ENCODE measurements at places on chromosomes 1 and 21.

GRCh38 chr1:233523047-233523446, 90.9 kb upstream of the KCNK1 start:
- DNase-seq = no peak

DNA sequence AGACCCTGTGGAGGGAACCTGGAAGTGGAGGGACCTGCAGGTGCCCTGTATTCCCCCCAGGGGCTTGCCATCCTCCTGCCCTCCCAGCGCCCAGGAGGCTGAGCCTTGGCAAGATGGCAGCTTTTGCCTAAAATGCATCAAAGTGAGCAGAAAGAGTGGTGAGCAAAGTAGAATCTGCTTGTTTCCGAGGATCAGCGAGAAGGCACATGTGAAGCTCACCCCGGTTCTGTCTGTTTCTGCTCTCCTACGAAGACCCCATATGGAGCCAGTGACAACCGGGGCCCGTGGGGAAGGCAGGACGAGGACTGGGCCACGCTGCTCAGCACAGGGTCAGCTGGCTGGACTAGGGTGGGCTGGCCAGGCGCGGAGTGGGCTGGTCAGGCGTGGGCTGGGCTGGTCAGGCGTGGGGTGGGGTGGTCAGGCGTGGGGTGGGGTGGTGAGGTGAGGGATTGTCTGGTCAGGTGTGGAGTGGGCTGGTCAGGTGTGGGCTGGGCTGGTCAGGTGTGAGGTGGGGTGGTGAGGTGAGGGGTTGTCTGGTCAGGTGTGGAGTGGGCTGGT, 5.2 kb upstream of the FNDC10 start:
- DNase-seq = no peak

- DNase-seq = no peak
Observed at GRCh38 chr21:43308101-43308814, 118.7 kb downstream of the SIK1 start.

DNA sequence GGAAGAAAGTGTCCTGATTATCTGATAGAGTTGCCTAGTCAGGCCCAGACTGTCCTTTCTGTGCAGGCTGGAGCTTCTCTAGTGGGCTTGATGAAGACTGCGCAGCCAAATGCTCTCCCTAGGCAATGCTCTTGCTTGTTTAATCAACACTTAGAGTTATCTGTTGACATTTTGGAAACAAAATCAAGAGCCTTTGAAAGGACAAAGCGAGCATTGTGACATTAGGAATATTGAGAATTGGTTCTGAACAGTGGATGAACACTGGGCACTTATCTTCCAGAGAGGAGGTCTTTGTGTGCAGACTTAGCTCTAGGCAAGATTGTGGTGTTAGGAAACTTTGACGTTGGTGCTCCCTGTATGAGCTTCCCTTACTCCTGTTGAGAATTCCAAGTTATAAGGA, 94.5 kb downstream of the DNTTIP2 start:
- DNase-seq = no peak

DNA sequence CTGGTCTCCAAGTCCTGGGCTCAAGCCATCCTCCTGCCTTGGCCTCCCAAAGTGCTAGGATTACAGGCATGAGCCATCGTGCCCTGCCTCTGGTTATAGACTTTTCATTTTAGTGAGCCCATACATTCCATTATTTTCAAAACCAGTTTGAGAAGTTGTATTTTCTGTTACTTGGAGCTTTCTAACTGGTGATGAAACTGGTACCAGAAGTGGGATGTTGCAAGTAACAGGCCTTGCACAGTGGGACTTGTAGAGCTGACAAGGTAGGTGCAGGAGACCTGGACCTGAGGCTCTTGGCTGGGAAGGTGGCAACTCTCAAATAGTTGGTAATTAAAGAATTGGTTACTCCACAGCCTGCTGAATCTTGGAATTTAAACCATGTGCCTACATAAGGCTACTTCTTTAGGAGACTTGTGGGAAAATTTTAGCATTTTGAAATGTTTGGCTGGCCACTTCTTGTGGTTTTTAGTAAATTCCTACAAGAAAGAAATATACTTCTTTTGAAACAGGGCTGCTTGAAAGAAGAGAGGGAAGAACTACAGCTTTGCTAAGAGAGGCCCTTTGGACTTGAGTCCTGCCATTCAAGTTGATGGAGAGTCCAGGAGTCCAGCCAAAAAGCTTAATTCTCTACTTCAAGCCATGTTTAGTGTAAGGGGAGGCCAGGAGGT, 9.8 kb upstream of the ALPL start:
- no peak for DNase-seq

- no peak for DNase-seq
Observed at GRCh38 chr1:11693024-11693590, 1.6 kb downstream of the DRAXIN start.

GRCh38 chr1:233482388-233482787, 131.5 kb upstream of the KCNK1 start:
- DNase-seq = no peak

- no peak for DNase-seq
Observed at GRCh38 chr1:106961646-106962045, 94.8 kb upstream of the PRMT6 start.

GRCh38 chr21:43275421-43276211, 106.8 kb downstream of the CRYAA start:
- no peak for DNase-seq

GRCh38 chr1:16905868-16906702, 10.3 kb downstream of the RNU1-2 start:
- no peak for DNase-seq

- no peak for DNase-seq
Observed at GRCh38 chr1:27999055-27999454, 39.3 kb downstream of the XKR8 start.
